ENCODE measurements at places on chromosomes 16 and 17.

DNA sequence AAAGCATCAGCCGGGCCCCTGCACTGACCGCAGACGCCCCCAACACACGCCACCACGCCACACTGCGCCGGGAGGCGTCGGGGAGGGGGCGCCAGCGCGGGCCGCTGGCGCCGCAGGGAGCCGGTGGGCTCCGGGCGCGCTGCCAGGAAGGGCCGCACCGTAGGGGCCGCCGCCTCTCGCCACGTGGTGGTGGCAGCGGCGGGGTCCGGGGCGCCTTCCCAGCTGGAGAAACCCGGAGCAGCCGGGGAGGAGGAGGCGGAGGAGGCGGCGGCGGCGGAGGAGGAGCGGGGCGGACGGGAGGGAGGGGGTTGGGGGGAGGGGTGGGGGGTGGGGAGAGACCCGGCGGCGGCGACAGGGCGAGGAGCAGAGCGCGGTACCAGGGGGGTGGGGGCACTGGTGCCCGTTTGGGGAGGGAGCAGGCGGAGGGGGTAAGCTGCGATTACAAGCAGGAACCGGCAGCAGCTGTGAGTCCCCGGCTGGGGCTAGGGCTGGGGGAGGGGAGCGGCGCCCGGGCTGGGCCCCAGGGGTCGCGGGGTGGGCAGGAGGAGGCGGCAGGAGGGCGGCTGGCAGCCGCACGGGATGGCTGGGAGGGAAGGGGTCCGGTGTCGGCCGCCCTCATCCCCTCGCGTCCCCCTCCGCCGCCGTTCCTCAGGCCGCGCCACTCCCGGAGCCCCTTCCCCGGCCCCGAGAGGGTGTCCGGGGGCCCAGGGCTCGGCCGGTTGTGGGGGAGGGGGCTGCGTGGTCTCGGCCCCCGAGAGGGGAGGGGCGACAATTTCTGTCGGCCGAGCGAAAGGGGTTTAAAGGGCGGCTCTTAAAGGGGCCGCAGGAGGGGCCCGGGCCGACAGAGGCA, at the start of gene TBKBP1:
Gene TBKBP1 (plus strand): TSS at position 431 of the 850 bp plus-strand sequence. CDS start 1,952 bp downstream, outside the sequence.
- peak; percentile 76 for DNase-seq

- DNase-seq = no peak
Measured at GRCh38 chr17:6299275-6299674, 135.6 kb downstream of the AIPL1 start.

DNA sequence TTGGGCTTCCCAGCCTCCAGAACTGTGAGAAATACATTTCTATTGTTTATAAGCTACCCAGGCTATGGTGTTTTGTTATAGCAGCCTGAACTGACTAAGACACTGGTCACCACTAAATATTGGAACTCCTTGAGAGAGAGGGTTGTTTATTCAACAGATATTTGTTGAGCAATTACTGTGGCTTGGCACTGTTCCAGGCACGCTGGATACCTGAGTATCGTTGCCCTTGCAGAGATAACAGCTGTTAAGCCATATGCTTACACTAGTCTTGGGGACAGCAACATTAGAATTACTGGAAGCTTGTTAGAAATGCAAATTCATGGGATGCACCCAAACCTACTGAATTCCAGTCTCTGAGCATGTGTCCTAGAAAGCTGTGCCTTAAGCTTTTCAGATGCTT, 230.7 kb downstream of the HS3ST4 start:
- no peak for DNase-seq

GRCh38 chr17:70498631-70499030, 329.3 kb downstream of the KCNJ2 start:
- DNase-seq = no peak

GRCh38 chr17:75572713-75573539, 14.7 kb upstream of the MYO15B start:
- no peak for DNase-seq

DNA sequence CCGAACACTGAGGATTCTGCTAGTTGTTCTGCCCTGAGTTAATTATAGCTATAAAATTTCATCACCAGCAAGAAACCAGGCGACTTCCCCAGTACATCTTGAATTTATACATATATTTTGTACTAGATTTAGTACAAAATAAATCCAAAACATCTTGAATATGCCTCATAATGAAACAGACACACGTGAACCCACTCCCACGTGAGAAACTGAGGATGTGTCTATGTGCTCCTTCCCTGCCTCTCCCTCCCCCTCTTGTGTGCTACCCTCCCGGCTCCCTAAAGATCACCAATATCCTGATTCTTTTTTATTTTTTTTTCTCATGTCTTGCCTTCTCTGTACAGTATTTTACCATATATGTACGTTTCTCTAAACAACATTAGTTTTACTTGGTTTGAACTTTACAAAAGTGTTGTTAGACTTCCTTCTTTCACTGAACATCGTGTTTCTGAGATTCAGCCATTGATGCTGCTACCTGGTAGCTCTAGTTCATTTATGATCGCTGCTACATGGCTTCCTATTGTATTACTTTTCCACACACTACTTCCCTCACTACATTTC, 1.1 kb upstream of the LCMT1 start:
- no peak for DNase-seq

GRCh38 chr16:46774743-46775177, 26.6 kb upstream of the MYLK3 start:
- DNase-seq = no peak

- no peak for DNase-seq
Measured at GRCh38 chr17:12667299-12667958, 1.7 kb downstream of the MYOCD start.

DNA sequence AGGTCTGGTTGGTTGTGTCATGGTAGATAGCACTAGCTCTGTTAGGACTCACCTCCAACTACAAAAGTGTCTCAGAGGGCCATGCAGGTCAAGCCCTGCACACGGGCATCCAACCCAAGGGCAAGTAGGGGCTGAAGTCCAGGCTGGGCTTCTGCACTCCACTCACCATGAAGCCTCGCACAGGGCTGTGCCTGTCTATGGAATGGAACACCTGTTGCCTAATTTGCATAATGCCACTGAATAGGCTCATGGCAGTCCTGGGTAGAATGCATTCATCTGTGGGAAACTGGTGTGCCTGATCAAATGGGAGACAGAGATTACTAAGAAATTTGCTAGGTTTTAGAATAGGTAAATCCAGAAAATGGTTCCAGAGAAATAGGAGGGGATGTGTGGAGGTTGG, 8.0 kb upstream of the AKAP1 start:
- no peak for DNase-seq

DNA sequence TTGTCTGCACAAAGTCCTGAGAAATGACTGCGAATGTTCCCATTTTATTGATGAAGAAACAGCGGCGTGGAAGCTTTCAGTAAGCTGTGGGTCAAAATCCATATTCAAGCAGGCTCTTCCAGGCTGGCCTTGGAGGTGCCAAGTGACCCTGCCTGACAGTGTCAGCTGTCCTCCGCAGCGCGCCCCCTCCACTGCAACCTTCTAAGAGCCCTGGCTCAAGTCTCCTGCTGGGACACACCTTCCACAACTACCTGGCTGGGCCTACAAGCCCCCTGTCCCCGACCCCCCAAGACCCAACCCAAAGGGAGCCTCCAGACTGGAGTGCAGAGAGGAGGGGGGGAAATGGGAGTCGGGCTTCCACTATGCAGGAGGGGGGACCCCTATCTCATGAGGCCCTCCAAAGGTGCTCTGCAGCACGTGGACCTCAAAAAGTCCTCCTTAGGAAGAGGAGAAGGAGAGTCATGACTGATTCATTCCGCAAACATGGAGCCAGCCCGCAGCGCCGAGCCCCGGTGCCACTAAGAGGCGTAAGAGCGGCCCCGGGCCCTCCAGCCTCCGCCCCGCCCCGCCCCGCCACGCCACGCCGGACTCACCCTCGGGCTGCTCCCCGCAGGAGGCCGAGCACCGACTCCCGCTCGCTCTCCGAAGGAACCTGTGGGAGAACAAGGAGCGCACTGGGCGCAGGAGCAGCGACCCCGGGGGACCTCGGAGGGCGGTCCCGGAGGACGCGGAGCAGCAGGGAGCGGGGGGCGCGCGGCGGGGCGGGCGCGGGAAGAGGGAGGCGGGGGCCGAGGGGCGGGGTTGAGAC, 574 bp downstream of the MPP3 start:
- peak; percentile 42 for DNase-seq

- DNase-seq = no peak
Measured at GRCh38 chr17:61574542-61575351, 16.3 kb downstream of the NACA2 start.

DNA sequence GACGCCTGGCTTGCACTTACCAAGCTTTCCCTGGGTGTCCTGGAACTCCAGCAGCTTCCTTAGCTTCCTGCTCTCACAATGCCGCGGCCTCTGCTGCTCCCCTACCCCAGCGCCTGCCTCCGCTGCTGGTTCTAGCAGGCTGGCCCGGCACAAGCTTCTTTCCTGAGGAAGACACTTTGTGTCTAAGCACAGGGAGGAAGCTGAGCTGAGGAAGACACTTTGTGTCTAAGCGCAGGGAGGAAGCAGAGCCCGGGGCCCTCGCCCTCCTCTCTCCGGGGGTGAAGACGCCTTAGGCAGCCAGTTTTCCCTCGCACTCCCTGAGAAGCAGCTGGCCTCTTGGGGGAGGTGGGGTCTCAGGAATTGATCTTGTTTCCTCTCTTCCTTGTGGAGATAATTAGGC, 64.9 kb downstream of the PLD6 start:
- DNase-seq = no peak

DNA sequence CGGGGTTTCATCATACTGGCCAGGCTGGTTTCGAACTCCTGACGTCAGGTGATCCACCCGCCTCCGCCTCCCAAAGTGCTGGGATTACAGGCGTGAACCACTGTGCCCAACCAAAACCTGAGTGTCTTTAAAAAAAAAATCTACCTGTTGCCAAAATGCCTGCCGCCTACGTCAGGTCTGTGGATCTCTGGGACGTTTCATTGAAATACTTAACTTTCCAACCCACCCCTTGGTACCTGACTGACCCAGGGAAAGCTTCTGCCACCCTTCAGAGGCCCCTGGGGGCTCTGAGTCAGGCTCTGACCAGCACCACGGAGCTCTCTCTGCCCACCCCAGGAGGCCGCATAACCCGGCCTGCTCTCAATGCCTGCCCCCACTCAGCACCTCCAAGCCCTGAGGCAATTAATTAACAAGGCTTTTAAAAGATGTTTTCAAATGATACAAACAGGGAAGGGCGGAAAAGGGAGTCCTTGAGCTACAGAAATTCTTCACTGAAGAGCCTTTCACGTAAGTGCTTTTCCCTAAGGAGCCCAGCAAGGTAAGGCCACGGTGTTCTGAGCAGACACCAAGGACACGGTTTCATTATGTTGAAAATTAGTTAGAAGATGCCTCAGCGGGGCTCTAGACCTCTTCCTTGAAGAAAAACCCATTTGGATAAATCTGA, 29.3 kb upstream of the GSG1L start:
- DNase-seq = no peak

All from tibial artery (tissue), 4 donors.